ENCODE measurements at places on chromosomes 5 and 9.

GRCh38 chr9:113352411-113352810 is 3.1 kb downstream of the BSPRY start:
- DNase-seq, result no peak

DNA sequence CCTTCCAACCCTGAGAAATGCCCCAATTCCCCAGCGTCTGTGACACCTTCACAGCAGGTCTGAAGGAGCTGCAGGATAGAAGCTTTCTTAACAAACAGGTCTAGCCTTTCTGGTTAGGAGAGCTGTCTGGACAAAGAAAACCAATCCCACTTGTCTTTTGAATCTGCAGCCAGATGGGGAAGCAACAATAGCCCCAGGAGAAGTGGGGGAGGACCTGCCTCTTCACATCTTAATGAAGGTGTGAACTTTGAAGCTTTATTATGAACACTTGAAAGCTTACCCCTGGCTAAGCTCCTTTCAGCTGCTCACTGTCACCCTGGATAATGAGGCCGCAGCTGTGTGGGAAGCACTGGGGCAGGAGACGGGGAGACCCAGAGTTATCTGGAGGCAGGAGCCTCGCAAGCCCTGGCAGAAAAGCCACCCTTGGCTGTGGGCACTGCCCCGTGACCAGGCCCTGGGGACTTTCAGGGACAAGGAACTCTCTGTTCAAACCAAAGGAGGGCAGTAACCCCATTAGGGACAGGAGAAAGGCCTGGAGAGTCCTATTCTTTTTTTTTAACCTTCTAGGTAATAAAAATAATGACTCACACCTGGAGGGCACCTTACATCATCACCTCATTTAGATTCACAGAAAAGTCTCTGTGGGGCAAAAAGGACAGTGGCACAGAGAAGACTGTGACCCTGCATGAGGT is 151.8 kb upstream of the RAD23B start:
- DNase-seq, result no peak

DNA sequence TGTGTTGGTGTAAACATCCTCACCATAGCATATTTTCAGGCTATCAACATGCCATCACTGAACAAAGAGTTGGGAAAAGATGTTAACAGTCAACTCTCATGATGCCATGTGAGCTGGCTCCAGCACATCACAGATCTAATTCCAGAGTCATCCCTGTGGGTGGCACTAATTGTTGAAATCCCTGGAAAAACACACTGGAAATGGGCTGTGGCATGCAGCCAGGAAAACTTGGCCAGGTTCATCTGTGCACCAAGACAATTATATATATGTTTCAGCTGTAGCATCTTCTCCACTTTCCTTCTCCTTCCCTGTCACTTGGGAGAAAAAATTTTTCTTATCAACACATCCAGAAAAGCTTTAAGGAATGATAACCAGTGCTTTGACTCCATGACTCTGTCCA is 313.7 kb downstream of the TRIM32 start:
- no peak for DNase-seq

GRCh38 chr5:181259974-181260719 is 796 bp downstream of the TRIM52 start:
- DNase-seq, result no peak

DNA sequence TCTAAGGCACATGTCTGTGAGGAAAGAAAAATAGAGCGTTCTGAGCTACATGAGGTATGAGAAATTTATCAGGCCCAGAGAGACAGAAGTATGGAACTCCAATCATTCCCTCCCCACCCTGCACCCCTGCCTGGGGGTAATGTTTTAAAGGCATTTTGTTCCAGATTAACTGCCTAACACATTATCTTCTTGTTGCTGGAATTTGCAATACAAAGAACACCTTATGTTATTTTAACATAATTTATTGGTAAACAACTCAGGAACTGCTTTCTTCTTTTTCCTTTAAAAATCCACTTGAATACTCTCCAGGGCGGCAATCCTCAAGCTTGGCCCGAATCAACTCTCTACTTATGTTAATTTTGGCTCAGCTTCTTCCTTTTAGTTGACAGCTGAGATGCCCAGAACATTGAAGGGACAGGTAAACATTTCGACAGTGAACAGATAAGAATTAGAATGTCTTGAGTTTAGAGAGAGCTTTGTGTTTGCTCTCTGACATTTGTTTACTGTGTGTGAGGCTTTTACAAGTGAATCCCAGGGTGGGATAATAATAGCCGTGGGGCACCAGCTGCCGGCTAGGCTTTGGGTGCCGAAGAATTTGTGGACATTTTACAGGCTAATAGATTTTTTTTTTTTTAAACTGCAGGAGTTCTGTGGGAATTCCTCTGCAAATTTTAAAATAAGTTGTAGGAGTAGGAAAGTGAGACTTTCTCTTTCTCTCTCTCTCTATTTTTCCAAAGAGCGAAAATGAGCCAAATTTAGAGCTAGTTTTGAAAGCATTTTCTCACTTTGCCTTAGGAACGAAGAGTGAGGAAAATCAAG is 96.4 kb upstream of the TAF11L2 start:
- DNase-seq, result no peak

- no peak for DNase-seq
These were observed 8.4 kb upstream of the PHYHD1 start for GRCh38 chr9:128912270-128912853.

GRCh38 chr9:80146466-80146865 is 574.7 kb downstream of the TLE4 start:
- DNase-seq, result no peak

All from NCI-H1930 (cell line).